ENCODE measurements at places on chromosomes 12 and 14.

DNA sequence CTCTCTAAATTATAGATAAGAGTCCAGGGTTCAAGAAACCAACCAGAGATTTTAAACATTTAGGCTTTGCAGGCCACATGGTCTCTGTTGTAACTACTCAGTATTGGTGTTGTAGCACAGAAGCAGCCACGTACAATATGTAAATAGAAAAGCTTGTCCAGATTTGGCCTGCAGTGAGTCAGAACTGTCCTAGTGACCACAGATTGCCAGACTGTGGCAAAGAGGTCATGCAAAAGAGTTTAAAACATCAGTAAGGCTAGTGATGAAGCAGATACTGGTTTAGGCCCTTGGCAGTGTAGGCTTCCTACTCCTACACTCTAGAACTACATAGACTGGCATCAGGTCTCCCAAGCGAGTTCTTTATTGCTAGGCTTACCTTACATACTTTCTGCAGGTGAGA is 117.6 kb upstream of the GARIN6 start:
- DNase-seq, result no peak

- no peak for DNase-seq
Measured at GRCh38 chr14:60722107-60722356, 2.1 kb downstream of the SIX4 start.

- no peak for DNase-seq
Measured at GRCh38 chr14:77557391-77557790, 58.8 kb upstream of the ISM2 start.

DNA sequence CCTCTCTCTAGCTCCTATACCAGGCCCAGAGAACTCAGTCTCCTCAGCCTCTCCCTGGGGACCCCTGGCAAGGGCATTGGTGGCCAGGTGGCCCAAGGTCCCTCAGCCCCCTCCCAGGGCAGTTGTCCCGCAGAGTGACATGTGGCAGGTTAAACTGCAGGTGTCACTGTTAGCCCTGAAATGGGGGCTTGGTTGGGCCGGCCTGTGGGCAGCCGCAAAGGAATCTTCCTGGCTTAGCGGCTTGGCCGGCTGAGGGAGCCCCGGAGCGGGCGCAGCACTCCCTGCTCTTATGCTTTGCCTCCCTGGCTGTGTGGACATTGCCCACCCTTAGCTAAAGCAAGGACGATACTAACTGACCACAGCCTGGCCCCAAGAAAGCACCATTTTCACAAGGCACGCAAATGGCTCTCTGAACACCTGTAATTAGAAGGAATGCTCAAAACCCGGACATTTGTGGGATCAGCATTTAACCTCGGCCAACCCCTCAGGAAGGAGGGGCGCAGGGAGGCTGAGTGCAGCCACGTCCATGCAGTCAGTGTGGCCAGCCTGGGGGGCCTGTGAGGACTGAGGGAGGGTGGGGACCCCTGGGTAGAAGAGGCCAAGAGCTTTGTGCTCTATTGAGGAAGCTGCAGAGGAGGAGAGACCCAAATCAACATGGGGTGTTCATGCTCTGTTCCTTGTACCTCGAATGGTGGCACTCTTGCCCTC is 82.2 kb downstream of the PAPOLA start:
- no peak for DNase-seq

DNA sequence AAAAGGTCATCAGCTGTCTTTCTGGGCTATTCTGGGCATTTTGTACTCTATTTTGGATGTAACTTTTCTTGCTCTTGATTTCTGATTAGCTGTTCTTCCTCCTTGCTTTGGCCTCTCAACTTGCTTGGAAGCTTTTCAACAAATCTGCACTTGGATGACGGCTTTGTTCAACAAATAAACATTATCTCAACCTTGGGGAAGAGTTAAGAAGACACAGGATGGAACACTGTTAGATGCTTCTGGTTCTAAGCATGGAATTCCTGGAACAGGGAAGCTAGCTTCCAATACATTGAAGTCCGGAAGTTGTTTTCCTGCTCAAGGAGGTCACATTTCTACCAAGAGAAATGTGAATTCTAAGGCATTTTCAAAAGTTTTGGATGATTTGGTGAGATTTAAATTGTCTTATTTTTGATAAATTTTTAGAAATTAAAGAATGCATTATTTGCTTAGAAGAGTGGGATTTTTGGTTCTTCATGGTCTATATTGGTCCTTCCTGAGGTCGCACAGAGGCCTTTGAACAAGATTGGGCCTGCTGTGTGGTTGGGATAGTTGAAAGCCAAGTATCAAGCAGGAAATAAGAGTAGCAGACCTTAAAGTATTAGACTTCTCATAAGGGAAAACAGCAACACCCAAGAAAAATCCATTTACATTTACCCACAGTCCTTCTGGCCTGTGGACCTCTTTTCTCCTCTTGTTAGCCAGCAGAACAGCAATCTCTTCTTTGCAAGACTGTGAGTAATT is 59.2 kb downstream of the PPFIBP1 start:
- DNase-seq, result no peak

GRCh38 chr12:83179999-83180398 is 493.3 kb downstream of the TMTC2 start:
- no peak for DNase-seq

GRCh38 chr14:58501214-58501816 is 73.8 kb downstream of the KIAA0586 start:
- DNase-seq, result no peak

DNA sequence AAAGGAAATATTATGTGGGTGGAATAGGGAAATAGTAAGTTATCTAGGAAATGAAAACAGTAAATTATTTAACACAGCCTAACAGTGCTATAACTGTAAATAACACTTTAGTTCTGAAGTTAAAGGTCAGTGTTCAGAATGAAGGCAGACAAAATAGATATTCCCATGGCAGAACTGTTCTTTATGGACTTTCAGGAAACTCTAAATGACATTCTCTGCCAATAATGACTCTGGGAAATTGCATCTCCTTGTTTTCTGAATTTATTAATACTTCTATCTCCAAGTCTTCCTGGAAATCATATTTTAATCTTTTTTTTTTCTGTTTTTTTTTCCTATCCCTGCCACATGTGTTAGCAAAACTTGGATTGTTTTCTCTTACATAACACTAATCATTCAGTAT is 101.4 kb downstream of the PDE3A start:
- DNase-seq, result no peak

DNA sequence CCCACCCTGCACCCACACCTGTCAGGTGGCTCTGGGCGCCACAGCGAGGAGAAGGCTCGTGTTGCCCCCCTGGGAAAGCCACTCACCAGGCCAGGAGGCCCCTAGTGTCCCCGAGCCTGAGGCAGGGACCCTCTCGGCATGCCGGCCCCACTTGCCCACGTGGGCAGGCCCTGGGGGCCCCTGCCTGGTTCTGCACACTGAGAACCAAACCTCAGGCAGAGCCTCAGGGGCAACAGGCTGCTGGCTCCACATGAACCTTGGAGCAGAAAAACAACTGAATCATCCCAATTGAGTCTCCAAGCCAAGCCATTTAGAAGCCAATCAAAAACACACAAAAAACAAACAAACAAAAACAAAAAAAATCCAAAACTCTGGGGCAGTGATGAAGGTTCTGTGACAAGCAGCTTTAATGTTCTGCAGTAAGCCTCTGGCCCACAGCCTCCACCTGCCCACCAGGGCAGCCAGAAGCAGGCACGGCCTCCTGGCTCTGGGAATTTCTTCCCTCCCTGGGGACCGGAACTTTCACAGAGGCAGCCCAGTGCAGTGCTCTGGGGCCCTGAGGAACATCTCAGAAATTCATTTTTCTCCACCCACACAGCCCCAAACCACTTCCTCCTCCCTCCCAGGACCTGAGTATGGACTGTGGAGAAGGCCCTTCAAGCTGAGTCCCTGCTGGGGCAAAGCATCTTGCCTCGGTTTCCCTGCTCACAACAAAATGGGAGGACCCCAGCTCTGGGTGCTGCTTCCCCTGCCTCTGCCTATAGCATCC is 90.2 kb downstream of the CHGA start:
- DNase-seq, result no peak

DNA sequence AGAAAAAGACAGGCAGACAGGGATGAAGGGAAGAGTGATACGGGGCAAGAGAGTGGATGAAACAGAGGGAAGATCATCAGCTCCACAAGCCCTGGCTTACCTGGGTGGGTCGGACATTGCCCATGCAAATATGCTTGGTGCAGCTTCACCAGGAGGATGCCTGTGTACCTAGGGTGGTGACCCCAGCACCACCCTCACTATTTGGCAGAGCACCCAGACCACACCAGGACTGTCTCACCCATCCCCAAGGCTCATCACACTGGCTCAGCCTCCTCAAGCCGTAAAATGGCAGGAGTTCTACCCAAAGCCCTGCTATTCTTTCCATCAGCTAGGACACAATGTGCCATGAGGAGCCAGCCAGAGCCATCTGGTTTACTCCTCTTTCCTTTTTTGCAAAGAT is 3.0 kb downstream of the GALNT8 start:
- DNase-seq, result no peak

GRCh38 chr12:48038085-48038484 is 33.8 kb upstream of the COL2A1 start:
- DNase-seq, result no peak

GRCh38 chr14:80705241-80705980 is 236.1 kb downstream of the CEP128 start:
- no peak for DNase-seq

DNA sequence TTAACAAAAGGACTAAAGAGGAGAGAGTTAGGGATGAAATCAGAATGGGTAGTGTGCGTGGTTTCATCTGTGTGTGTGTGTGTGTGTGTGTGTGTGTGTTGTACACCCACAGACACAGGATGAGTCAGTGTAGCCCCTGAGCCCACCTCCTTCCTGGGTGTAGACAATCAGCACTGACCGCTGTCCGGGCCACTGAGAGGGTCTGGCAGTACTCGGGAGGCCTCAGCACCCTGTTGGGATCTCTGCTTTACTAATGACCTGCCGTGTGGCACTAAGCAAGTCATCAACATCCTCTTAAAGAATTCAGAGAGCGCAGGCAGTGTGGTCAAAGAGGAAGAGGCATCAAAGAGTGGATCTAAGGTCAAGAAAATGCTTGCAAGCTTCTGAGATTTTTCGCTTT is 112.6 kb downstream of the PRMT8 start:
- DNase-seq, result no peak

GRCh38 chr14:47278233-47278842 is 397.1 kb downstream of the MDGA2 start:
- no peak for DNase-seq

DNA sequence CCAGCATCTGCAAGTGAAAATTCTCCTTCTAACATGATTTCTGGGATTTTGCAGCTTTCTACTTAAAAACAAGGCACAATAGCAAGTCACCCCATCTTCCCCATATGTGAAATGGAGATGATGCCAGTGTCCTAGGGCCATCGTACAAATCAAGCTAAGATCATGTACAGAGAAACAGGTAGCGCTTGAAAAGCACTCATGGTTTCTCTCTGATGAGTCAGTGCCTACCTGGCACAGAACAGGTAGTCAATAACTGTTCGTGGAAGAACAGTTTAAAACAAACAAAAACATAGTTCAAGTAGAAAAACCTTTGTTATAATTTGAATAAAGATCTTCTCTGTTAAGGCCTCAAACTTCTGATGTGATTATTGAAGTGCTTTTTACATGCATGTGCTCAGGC is 46.9 kb downstream of the RAD52 start:
- DNase-seq, result no peak

DNA sequence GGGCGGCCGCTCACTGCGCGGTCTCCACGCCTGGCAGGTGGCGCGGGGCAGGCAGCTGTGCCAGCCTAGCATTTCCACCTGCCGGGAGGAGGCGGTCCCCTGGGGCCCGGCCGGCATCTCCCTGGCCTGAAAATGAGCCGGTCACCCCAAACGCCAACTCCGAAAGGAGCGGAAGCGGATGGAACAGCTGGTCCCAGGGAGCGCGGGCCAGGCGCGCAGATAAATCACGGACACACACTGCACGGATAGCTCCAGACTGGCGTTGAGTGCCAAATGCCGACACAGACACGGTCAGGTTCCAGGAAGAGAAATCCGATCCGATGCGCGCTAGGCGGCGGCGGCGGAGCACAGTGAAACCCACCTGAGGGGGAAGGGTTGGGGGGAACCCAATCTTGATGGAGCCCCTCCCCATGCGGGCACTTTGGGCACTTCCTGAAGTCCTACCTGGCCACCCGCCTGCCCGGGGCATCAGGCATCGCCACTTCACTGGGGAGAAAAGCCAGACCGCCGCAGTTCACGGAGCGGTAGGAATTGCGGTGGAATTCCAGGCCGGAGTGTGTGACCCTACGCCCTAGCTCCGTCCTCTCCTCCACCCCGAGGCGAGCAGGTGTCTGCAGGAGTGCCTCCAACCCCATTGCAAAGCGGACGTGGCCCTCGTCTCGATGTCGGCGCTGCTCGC is 624 bp upstream of the PLEKHD1 start:
- no peak for DNase-seq

GRCh38 chr14:43042408-43042807 is 1435.7 kb downstream of the LRFN5 start:
- no peak for DNase-seq

DNA sequence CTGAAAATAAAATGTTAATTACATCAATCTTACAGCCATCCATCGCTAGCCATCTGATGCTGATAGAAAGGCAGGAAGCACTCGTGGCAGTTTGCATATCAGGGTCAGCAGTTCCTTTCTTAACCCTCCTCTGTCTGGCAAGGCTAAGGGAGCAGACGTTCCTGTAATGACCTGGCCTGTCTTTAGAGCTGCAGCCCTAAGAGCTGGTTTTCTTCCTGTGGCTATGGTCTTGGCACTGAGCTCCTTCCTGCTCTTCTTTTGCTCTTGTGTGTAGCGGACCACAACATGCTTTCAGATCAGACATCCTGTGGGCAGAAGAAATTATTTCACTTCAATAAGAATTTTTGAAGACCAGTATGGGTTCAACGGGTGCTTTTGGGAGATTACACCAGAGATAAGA is 170.4 kb downstream of the DAD1 start:
- DNase-seq, result no peak

DNA sequence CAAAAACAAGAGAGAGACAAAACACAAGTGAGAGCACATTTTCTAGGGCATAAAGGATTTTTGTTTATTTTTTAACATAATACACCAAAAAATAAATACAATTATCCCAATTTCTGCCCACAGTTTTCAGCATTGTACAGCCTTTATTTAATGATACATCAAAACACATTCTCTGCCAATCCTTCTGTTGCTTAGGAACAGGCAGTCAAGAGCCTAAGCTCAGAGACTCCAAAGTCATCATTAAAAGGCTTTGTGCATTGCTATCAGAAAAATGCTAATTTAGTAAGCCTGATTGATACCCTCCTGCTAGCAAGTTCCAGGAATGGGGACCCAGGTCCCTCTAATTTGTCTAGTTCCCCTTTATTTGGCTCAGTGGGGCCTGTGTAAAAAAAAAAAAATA is 536.5 kb downstream of the RPS29 start:
- no peak for DNase-seq

Data from mesenteric fat pad (tissue), 1 donor.